Stimulated activated CD8-positive, alpha-beta memory T cell treated with anti-CD3 and anti-CD28 coated beads, Interleukin-15, amount 100 ng/mL, for 48 hours (primary cell): ENCODE measurements at places on chromosomes 11 and 22.

GRCh38 chr11:68525930-68526329, 65.4 kb downstream of the PPP6R3 start:
- DNase-seq = no peak

- DNase-seq = peak; percentile 45
These were observed 102.7 kb downstream of the MRTFA start for GRCh38 chr22:40533712-40534378.

DNA sequence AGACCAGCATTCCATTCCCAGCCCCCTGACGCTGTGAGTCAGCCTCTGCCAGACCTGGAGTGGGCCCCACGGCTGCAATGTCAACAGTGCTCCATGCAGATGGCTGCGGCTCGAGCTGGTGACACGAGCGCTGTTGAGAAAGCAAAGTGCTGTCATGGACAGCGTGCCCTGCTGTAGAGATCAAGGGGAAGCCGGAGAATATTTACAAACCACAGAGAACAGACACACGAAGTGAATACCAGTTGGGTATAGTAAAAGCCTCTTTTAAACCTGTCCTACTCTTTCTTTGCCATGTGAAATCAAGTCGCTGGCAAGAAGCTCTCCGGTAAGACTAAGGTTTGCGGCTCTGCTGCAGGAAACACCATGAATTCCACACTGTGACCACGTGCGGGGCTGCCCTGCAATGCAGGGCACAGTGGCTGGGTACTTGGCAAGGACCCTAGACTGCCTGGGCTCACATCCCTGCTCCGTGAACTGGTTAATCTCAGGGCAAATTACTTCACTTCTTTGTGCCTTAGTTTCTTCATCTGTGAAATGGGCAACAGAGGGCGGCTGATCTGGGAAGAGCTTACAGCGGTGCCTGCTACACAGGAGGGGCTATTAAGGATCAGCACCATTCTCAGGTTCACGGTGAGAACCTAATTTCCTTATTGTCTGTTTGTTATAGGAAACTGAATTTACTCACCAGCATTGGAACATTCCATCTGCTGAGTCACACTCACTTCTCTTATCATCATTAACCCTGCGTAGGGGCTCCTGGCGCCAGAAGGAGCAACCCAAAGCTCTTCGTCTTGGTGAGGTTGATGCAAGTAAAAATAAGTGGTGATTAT, 27.8 kb upstream of the ELFN2 start:
- DNase-seq = no peak

- DNase-seq = no peak
These were observed 53.6 kb upstream of the GRIK4 start for GRCh38 chr11:120457996-120458395.

DNA sequence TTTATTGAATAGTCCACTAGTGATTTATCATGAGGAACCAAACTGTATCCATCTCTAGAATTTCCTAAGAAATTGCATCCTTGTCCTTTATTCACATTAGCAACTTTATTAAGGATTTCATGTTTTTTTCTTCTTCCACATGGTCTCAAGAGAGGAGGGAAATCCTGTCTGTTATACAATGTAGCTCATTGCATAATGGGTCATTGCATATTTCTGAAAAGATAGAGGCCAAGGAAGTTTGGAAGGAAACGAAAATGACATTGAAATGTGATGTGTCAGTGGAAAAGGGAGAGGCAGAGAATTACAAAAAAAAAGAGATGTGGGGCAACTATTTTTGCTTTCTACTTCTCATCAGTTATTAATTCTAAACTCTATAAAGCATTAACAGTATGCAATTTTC, 353.1 kb downstream of the METTL15 start:
- no peak for DNase-seq
